Tongue (tissue), 3 donors: ENCODE measurements at places on chromosomes 11 and 22. TPM values are rescaled to one million over a fixed set of nuclear protein-coding genes. Genes with fewer than 3 reads are reported as not detected.

The C11orf65 gene
- total RNA-seq: 2.5 TPM

GRCh38 chr11:129785383-129786111, 30.1 kb upstream of the TMEM45B start:
- no peak for DNase-seq

GRCh38 chr11:86143087-86144030, 74.5 kb upstream of the PICALM start:
- DNase-seq: no peak

DNA sequence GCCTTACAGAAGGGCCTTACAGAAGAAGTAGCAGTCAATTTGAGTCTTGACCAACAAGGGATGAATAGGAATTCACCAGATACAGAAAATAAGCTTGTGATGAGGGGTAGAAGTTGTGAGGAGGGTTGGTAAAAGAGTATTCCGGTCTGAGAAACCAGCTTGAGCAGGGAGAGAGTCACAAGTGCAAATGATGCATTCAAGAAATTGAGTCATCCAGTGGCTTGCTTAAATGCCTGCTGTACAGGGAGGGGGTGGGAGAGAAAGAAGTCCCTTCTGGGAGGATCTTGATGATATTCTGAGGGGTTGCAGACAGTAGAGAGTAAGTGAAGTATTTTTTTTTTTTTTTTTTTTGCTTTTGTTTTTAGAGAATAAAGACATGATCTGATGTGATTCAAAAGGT, 9.2 kb downstream of the CCKBR start:
- no peak for DNase-seq

DNA sequence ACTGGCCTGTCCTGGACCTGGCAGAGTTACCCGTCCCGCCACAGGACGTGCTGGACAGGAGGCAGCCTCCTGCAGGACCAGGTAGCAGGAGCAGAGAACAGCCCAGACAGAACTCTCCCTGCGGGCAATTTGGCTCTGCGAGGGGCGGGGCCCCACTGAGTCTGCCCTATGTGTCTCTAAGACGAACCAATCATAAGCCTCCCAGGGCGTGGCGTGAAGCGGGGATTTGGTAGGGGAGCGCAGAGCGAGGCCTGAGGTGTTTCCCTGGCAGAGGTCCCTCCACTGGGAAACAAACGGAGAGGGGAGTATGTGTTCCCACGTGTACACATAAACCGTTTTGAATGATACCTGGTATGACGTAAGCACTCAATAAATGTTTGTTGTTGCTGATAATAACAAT, 7.4 kb downstream of the CD82 start:
- no peak for DNase-seq

The BATF2 gene
- 0.21 TPM for total RNA-seq

The PLEKHB1 gene
- 4.5 TPM for total RNA-seq

GRCh38 chr11:38839071-38839470, 2241.0 kb upstream of the RAG2 start:
- DNase-seq: peak; percentile 65

GRCh38 chr11:73551677-73552076, 46.2 kb downstream of the FAM168A start:
- DNase-seq: peak; percentile 24

DNA sequence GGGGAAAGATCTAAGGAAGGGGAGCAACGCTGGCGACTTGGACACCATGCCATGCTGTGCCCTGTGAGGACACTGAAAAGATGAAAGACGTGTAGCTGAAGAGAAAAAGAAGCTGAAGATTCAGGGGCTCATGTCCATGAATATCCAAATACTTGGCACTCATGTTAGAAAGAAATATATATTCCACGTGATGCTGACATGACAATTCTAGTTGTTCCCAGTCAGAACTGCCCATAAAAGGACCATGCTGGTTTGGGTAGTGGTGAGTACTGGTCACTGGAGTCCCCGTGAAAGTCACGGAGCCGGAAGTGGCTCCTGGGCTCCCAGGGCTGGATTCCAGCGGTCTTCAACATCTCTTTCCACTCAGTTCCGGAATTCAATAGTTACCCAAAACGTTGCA, 9.9 kb downstream of the MS4A15 start:
- no peak for DNase-seq

- no peak for DNase-seq
Observed at GRCh38 chr11:75588051-75588481, 26.0 kb downstream of the SERPINH1 start.

- DNase-seq: no peak
Observed at GRCh38 chr11:17606233-17607082, 59.4 kb downstream of the OTOG start.

The BUD13 gene
- 18.7 TPM for total RNA-seq

DNA sequence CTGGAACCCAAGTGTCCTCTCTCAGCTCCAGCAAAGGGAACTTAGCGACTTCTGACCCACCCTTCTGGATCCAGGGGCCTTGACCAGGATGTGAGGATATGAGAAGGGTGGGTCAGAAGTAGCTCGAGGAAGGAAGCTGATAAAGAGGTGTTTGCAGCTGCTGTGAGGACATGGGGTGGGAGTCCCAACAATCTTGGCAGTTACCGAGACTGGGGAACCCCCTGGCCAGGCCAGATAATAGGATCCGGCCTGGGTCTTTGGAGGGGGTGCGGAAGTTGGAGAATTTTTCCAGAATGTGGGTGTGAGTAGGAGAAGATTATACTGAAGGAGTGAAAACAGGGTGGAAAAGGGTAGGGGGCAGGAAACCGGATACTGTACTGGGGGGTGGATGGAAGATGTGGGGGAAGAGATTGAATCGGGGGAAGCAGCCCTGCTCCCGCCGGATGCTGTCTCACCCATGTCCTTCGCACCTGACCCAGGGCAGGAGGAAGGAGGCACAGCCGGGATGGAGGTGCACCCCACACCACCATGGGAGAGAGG, 2.8 kb upstream of the MCAM start:
- no peak for DNase-seq

DNA sequence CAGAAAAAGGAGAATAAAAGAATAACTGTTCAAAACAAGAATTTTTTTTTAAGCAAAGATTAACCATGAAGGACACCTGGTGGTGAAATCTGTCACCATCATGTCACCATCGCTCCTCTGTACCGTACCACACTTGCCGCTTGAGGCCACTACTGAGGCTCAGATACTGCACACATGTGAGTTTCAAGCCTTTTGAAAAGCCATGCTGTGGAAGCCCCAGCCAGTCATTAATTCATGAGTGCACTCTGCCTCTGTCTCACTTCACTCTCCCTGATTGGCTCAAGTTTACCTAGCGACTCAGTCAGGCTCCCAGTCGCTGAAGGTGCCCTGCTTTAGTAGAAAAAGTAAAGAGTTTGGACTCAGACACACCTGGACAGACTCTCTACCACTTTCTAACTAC, 6.6 kb upstream of the MS4A12 start:
- no peak for DNase-seq

The OR4C12 gene
- not detected for total RNA-seq

The PARVG gene
- 3.2 TPM for total RNA-seq

- no peak for DNase-seq
Observed at GRCh38 chr22:29517215-29517908, 36.2 kb downstream of the THOC5 start.

DNA sequence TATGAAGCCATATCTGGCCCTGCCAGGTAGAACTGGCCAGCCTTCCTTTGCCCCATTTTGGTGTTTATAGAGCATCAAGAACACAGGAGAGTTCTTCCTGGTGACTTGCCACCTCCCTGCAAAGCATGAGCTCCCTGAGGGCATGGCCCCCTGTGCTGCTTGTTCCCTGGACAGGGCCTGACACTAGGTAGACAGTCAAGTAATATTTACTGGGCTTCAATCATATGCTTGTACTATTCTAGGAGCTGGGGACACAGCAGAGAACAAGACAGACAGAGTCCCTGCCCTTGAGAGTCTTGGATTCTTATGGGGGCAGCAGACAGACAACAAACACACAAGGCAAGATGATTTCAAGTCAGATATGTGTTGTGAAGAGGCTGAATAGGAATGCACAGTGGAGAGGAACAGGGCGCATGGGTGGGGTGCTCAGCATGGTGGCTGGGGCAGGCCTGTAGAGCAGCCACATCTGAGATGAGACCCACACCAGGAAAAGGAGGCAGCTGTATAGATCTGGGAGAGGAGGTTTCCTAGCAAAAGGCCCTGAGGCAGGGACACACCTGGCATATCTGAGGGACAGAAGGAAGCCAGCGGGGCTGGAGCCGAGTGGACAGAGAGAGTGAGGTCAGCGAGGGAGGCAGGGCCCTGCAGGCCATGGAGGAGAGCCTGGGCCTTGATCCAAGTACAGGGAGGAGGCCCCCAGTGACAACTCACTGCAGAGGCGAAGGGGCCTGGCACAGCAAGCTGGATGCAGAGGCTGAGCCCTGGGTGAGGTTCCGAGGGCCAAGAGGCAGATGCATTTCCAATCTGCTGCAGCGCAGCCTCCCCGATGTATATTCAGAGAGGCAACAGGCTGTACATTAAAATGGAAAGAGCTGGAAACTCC, 10.2 kb upstream of the CBX6 start:
- peak; percentile 34 for DNase-seq

DNA sequence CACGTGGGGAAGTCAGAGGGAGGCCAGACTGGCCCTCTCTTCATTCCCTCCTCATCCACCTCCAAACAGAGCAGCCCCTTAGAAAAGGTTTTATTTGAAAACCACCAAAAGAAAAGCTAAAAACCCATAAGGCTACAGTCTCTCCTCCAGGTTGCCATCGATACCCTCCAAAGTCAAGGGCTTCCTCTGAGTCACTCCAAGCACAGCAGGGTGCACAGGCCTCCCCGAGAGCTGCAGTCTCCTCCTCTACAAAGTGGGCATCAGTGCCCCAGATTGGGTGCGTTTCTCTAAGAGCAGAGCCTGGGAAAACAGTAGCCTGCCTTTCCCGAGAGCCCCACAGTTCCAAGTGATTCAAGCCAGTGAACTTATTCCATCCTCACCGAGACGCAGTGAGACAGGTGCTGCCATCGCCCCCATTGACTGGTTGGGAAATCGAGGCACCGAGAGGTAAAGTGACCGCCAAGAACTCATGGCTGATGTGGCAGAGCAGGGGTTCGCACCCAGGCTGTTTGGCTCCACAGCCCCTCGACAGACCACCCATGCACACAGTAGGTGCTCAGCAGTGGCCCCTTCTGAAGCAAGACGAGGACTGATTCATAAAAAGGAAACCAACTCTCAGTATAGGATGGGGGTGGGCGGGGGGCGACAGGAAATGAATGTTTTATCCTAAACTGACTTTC, 91.7 kb upstream of the SHISAL1 start:
- DNase-seq: no peak

- DNase-seq: no peak
Observed at GRCh38 chr11:42669248-42669976, 642.4 kb upstream of the API5 start.

DNA sequence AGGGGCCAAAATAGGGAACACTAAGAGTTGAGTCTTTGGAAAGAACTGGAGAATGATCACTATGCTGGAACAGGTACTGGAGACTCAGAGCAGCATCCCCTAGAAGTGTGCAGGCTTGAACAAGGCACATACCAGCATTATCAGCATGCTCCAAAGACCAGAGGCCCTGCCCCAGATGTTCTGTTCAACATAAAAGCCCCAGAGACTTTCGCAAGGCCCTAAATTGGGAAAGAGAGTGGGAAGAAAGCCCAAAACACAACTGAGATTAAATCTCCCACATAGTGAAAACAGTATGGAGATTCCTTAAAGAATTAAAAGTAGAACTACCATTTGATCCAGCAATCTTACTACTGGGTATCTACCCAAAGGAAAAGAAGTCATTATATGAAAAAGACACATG, 9.4 kb downstream of the CNGA4 start:
- DNase-seq: no peak

The CXCR5 gene
- total RNA-seq: 0.10 TPM

DNA sequence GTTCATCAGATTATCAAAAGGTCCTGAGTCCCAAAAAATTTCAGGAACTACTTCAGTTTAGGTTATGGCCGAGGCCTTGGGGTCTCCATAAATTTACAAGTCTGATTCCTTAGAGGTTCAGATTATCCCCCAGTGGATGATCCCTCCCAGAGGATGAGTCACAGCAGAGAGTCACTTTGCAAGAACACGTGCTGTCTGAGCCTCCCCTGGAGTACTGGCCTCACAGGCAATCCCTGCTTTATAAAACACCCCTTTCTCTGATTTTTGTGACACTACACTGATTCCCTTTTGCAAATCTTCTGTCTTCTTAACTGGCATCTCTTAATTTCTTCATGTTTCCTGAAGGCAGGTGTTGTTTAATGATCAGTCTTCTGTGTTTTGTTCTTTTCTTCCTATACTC, 45.3 kb downstream of the CCDC34 start:
- no peak for DNase-seq

The ANKK1 gene
- 0.21 TPM for total RNA-seq

GRCh38 chr11:96798445-96798844, 408.6 kb downstream of the JRKL start:
- no peak for DNase-seq

DNA sequence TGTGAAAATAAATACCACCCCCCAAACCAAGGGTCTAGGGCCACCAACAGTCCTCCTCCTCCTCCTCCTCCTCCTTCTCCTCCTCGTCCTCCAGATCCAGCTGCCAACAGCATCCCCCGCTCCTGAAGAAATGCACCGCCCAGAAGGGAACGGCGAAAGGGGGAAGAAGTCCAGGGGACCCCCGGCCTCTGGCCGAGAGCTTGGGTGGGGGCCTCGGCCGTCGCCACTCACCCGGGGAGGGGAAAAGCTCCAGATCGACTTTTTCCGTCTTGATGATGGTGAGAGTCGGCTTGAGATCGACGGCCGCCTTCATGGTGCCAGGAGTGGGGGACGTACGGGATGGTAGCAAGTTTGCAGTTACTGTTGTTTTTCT, 65.7 kb downstream of the ETS1 start:
- DNase-seq: peak; percentile 32

DNA sequence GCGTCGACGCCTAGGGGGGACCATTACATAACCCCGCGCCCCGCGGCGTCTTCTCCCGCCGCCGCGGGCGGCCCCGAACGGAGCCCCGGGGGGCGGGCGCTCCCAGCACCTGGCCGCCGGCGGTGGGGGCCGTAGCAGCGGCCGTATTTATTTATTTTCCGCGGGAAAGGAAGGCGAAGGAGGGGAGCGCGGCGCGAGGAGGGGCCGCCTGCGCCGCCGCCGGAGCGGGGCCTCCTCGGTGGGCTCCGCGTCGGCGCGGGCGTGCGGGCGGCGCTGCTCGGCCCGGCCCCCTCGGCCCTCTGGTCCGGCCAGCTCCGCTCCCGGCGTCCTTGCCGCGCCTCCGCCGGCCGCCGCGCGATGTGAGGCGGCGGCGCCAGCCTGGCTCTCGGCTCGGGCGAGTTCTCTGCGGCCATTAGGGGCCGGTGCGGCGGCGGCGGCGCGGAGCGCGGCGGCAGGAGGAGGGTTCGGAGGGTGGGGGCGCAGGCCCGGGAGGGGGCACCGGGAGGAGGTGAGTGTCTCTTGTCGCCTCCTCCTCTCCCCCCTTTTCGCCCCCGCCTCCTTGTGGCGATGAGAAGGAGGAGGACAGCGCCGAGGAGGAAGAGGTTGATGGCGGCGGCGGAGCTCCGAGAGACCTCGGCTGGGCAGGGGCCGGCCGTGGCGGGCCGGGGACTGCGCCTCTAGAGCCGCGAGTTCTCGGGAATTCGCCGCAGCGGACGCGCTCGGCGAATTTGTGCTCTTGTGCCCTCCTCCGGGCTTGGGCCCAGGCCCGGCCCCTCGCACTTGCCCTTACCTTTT, at the start of gene EP300:
Gene EP300 (plus strand): TSS at position 570 of the 795 bp plus-strand sequence. CDS start 413 bp downstream, outside the sequence.
- DNase-seq: peak; percentile 93

The PNPLA2 gene
- total RNA-seq: 29.8 TPM

- no peak for DNase-seq
Observed at GRCh38 chr11:21554284-21554683, 638.6 kb upstream of the ANO5 start.
